ENCODE measurements at places on chromosomes 2 and 18.
A peak's percentile ranks its signal among the peaks of the same experiment; 100 is the strongest.

GRCh38 chr2:128867936-128868636, 549.4 kb upstream of the HS6ST1 start:
- no peak for DNase-seq

DNA sequence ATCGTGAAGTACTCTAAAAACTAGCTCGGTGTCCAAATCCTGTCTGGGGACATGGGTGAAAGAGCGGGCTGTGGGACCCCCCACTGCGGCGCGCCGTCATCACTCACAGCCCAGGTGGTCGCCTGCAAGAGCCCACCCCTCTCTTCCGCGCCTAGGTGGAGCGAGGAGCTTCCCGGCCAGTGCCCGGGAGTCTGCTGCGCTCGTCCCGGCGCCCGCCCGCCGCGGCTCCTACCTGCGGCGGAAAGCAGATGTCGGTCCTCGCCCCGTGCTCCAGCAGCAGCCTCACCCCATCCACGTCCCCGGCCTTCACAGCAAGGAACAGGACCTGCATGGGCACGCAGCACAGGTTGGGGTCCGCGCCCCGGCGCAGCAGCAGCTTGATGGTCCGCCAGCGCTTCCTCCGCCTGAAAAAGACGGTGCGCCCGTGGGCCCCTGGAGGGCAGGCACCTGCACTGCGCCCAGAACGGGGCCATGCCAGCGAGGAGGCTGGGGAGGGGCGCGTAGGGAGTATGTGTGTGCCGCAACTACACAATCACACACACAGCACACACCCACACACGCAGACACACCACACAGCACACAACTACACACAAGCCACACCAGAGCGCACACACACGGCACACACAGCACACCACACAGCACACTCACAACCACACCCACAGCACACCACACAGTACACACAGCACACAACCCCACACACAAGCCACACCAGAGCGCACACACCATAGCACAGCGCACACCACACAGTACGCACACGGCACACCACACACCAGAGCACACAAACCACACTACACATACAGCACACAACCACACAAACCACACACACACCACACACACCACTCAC, 37.4 kb downstream of the ANKMY1 start:
- no peak for DNase-seq

DNA sequence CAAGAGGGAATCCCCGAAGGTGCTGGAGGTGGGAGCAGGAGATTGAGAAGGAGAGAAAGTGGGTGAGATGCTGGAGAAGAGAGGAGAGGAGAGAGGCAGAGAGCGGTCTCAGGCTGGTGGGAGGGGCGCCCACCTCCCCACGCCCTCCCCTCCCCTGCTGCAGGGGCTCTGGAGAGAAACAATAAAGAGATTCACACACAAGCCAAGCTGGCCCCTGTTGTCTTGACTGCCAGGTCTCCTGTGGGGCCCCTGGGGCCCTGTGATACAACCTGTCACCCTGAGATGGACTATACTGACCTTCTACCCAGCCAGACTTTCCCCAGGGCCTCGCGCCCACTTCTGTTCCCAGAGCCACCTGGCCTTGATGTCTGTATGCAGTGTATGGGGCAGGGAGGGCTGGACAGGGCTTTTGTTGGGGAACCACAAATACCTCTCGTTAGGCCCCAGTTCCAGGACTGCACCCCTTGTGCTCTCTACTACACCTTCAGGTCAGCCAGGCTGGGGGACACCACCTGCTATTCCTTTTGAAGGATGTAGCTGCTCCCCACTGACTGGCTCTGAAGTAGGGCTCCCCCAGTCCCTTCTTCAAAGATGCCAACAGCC, 8.0 kb upstream of the SPEG start:
- no peak for DNase-seq

DNA sequence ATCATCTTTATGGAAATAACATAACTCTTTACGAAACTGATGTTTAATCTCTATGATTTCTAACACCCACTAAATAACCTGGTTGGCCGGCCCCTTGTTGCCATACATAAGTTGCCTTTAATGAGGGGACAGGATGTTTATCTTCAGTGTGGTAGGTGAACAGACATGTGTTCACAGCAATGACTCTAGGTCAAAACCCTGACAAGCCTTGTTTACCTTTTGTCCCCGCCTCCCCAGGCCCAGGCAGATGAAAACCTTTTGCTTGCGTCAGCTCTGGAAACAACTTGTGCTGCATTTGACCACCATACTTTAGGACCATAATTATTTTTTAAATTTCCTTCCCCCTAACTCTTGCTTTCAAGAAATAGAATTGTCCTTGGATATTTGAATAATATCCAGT, 2.9 kb upstream of the DSG4 start:
- no peak for DNase-seq

DNA sequence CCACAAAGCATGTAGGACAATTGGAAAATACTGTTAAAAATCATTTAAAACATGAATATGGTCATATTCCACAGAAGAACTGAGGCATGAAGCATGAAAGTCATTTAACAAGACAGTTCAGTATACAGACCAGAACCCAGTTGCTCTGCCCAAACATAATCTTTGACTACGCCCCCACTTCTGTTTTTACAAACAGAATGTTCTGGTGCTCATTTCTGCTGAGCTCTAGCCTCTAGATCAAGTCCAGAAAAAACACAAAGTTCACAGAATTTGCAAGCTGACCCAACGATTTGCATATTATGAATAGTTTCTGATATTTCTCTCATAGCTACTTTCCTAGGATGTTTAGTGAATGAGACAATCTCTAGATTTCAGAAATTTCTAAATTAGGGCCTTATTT, 424.9 kb downstream of the PID1 start:
- DNase-seq, result no peak

DNA sequence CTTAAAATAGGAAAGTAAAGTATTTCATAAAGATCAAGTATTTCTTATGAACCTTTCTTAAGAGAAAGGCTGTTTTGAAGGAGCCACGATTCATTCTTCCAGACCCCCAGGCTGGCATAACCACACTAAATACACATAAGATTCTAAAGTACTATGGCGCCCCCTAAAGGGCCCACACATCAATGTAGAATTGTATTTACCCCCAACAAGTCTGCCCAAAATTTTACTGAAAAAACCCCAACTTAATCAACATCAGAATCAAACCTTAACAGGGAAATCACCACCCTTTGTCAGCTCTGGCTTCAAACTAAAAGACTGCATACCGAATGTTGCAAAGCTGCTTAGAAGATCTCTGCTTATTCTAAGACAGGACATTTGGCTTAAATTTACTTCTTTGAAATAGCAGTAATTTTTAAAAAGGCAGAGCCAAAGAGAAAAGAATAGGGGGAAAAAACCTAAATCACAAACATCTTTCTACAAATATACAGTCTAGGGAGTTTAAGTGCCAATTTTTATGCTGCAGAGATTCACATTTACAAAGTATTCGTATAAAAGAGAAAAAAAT, 20.4 kb upstream of the BCL2 start:
- peak; percentile 19 for DNase-seq

DNA sequence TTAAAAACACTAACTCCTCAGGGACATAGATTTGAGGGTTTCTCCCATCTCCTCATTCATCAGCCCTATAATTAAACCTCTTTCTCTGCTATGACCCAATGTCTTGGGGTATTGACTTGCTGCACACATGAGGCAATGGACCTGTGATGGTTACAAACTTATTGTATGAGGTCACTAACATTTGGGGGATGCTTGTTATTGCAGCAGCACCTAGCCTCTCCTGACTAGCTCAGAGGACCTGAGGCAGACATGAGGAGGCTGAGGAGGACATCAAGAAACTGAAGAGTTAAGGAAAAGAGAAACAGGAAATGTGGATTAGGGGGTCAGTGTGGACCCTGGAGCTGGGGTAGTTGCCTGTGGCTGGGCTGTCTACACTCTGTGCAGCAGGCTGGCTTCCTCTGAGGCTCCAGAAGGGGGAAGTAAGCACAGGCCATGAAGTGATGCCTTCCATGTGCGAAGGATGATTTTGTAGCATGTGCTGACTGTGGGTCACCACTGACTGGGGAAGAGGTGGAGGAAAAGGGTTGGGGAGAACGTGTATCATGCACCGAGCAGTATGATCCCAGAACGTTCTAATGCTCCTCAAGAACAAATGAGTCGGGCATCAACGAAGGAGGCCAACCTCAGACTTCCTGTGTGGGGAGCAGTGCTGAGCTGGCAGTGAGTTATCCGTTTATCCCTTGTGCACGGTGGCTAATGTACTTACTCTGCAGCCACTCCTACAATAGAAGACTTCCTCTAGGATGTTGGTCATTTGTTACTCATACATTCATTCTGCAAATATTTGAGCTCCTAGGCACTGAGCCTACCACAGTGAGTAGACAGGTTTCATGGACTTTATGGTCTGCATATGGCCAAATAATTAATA, 42.1 kb upstream of the RFX8 start:
- DNase-seq, result no peak

DNA sequence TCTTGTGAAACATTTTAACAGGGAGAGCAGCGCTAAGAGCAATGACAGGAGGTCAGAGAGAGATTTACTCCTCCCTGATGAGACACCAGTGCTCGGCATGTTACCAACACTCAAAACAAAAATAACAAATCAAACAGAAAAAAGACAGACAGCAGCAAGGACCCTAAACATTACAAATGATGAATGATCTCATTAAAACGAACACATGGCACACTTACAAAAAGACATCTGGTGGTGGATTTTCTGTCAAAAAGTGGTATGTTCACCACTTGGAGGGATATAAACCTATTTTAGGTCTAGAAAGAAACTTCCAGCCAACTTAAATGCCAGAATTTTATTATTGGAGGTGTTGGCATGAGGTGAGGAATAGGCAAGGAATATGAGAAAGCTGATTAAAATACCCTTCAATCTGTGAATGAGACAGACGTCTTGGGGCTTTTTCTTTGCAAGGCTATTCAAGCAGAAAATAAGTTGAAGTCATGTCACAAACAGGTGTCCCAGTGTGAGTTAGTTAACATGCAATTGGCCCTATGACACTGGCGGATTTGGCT, 112.8 kb downstream of the PRELID3A start:
- DNase-seq, result no peak

DNA sequence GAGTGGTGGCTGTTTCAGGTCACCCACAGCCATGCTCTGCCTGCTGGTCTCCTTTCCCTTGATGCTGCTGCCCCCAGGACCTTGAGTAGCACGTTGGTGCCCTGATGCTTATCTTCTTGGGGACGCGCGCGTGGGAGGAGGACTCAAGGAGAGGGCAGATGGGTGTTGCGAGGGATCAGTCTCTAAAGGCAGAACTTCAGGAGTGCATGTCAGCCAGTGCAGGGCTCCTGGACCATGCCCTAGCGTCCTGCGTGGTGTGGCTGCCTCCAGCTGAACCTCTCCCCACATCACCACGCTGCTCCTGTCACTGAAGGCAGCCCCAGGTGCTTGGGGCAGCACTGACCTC, 62.5 kb upstream of the GLI2 start:
- no peak for DNase-seq

GRCh38 chr2:47525167-47525566, 122.2 kb downstream of the MSH2 start:
- no peak for DNase-seq

GRCh38 chr2:126356631-126357030, 299.3 kb upstream of the GYPC start:
- no peak for DNase-seq

- DNase-seq, result peak; percentile 30
These were observed 35.7 kb downstream of the NOL10 start for GRCh38 chr2:10654069-10654468.

GRCh38 chr2:105380432-105381100, 18.3 kb downstream of the FHL2 start:
- no peak for DNase-seq

DNA sequence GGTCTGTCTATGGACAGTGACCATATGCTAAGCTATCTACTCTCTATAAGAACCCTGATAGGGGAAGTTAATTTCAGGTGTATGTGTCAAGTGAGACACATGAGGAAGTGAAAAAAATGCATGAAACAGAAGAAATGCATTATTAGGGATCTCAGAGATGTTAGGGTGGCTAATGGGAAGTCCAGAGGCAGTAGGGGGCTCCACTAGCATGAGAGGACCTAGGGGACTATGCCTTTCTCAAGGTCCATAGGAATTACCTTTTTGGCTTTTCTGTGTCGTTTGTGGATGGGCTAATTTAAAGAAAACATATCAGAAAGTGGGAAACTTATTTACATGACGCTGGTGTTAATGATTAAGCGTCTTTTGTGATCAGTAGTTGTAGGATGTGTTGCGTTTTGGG, 1653.2 kb downstream of the DPP10 start:
- DNase-seq, result no peak

DNA sequence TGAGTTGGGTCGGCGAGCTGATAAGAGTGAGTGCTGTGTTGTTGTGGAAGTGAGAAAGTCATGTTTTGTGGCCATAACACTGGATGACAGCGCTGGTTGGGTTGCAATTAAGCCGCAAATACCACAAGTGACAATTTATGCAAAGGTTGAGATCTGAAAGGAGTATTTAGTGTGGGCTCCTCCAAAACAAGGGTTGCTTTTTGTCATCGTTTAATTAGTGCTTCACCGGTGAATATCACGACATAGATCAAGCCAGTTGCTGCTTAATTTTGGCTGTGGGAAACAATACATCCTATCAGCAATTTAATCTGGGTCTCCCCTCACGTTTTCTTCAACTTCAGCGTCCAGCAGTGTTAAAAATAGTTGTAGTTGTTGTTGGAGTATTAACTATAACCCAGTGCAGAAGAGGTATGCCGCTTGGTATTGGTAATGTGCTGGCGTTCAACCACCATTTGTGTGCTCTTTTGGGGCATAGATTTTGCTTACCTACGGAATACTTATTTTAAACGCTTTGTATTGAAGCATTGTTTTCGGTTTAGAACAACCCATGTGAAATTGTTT, 662 bp downstream of the ACVR2A start:
- no peak for DNase-seq

- no peak for DNase-seq
These were observed 39.6 kb downstream of the EMX1 start for GRCh38 chr2:72956936-72957335.

DNA sequence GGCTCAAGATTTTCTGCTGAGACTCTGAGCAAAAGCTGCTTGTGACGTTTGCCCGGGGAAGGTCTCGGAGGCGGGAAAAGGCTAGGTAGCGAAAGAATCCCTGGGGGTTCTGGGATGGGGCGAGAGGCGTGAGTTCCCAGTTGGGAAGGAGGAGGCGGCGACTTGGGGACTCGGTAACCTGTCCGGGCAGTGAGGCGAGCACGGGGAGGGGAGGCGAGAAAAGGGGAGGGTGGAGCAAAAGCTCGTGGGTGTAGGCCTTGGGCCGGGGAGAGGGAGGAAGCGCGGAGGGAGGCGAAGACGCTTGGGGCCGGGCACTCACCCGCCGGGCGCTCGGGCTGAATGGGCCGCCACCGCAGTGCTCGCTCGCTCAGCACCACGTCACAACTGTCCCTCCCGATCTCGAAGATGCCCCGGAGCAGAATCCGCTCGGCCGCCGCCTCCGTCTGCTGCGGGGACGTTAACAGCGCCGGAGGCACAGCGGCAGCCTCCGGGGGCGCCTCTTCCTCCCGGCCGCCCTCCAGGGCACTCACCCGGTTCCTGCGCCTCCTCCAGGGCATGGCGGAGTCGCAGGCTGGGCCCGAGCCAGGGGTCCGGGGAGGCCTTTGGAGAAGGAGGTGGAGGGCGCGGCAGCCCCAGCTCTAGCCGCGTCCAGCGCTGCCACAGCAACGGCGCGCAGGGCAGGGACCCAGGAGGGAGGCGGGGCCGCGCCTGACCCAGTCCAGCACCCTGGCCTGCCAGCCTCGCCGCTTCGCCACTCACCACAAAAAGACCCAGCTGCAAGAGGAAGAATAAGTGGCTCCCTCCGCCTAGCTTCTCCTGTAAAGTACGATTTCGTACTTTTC, at the start of gene CERKL:
TSS of gene CERKL (minus strand) at position 656 of the 842 bp plus-strand sequence. CDS start at position 557, 99 bp downstream.
- DNase-seq, result no peak
